Smooth muscle cell of the pulmonary artery (primary cell): ENCODE measurements at places on chromosomes 1 and 21. TPM values are rescaled to one million over a fixed set of nuclear protein-coding genes. Genes with fewer than 3 reads are reported as not detected.

Gene GNAI3
- 14.9 and 16.0 TPM in 2 replicates for total RNA-seq

Gene NKAIN1
- 0.26 and 0.40 TPM in 2 replicates for total RNA-seq

Gene TEDDM1
- not detected in 2 replicates for total RNA-seq

Gene FGR
- total RNA-seq, result under 0.01 and 0.30 TPM in 2 replicates

Gene KCNN3
- 0.07 TPM in 2 replicates for total RNA-seq

Gene OLFML3
- total RNA-seq, result 24.8 and 36.4 TPM in 2 replicates

Gene PIP5K1A
- 66.9 and 68.2 TPM in 2 replicates for total RNA-seq

Gene DISC1
- 4.8 and 5.5 TPM in 2 replicates for total RNA-seq

Gene CFHR1
- 0.36 and 1.6 TPM in 2 replicates for total RNA-seq

Gene SH3D21
- 10.0 and 13.6 TPM in 2 replicates for total RNA-seq

Gene PCAT6
- 0.85 and 1.7 TPM in 2 replicates for total RNA-seq

Gene GUCA2A
- not detected in 2 replicates for total RNA-seq

Gene RIMKLA
- total RNA-seq, result under 0.01 and 0.20 TPM in 2 replicates

Gene SPSB1
- 21.6 and 33.2 TPM in 2 replicates for total RNA-seq

Gene FMO5
- total RNA-seq, result 0.43 and 1.4 TPM in 2 replicates

Gene HCRTR1
- total RNA-seq, result not detected in 2 replicates

Gene UQCRHL
- total RNA-seq, result 1.4 and 1.5 TPM in 2 replicates

Gene PLEKHG5
- total RNA-seq, result 12.5 and 37.3 TPM in 2 replicates

Gene NT5C1A
- not detected in 2 replicates for total RNA-seq

Gene CFHR5
- total RNA-seq, result not detected in 2 replicates
